H9 (cell line): ENCODE measurements at places on chromosomes 3 and 15. TPM values are rescaled to one million over a fixed set of nuclear protein-coding genes. Genes with fewer than 3 reads are reported as not detected.

GRCh38 chr3:38651153-38651789, 1.8 kb upstream of the SCN5A start:
- DNase-seq: peak; percentile 88

GRCh38 chr3:168990134-168990533, 673.4 kb downstream of the MECOM start:
- DNase-seq: no peak

Gene TGM4
- not detected in 2 replicates for total RNA-seq

GRCh38 chr3:73498764-73499622, 125.7 kb downstream of the PDZRN3 start:
- no peak for DNase-seq

DNA sequence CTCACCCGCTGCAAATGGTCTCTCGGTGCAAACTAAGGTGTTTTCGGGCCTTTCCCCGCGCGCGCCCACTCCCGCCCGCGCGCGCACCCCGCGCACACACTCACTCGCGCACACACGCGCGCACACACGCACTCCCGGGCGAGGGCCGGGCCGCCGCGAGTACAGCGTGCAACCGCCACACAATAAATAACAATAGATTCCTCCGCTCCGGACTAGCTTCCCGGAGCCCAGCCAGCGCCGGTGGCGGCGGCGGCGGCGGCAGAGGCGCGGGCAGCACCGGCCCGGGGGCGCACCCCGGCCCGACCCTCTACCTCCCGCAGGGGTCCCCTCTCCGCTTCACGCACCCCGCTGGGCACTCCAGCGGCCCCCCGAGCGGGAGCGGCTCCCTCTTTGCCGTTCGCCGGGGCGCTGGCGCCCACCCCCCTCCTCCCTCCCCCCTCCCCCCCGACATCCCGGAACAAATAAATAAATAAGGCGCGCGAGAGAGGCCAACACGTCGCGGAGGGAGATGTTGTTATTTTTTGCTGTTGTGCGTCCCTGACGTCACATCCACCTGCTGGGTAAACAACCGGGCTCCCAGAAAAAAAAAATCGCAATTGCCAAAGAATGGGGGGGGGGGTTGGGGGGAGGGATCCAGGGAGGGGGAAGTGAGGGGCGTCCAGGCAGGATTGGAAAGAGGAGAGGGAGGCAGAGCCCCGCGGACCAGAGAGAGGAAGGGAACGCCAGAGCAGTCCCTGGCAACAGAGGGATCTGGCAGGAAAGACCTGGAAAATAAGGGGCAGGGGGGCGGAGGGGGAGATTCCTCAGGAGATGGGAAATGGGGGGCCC, at the start of gene FOXP1:
FOXP1 (minus strand) TSS at position 163 of the 828 bp plus-strand sequence. CDS start 385,347 bp downstream, outside the sequence.
- peak; percentile 76 for DNase-seq

- DNase-seq: no peak
Observed at GRCh38 chr3:177611752-177612334, 414.6 kb upstream of the TBL1XR1 start.

DNA sequence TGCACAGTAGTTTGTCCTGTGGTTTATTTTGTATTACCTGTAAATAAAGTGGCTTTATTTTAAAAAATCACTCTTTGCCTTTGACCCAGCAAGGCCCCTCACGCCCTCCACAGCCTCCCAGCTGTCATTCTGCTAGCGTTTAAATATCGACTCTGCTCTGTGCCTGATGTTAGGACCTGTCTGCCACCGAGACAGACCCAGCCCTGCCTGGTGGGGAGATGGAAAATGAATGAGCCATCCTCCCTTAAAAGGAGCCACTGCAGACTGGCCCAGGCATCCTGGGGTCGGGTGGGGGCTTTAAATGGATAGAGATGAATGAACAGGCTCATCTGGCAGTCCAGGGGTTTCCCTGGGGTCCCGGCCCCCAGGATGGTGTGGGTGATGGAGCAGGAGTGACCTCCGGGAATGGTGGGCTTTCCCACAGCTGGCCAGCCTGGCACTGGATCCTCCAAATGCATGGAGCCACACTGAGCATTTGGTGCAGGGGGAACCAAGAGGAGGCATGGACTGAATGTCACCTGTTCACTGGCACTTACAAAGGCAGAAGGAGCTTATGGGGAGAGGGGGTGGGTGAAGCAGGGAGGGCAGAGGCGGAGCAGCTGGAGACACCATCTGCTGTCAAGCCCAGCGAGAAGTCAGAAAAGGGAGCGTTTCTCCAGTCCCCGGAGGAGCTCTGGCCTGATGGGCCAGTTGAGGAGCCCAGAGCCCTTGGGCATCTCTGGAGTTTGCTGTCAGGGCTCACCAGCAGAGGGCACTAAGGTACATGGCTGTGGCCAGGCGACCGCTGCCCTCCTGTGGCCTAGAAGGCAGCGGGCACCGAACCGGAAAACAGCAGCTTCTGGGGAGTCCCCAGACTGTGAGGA, 11.9 kb downstream of the GRM2 start:
- peak; percentile 92 for DNase-seq

GRCh38 chr3:25831578-25831977, 41.7 kb downstream of the OXSM start:
- no peak for DNase-seq

- DNase-seq: no peak
Observed at GRCh38 chr15:31799715-31800321, 230.5 kb upstream of the CHRNA7 start.

GRCh38 chr15:62881056-62881455, 161.5 kb upstream of the TPM1 start:
- no peak for DNase-seq

DNA sequence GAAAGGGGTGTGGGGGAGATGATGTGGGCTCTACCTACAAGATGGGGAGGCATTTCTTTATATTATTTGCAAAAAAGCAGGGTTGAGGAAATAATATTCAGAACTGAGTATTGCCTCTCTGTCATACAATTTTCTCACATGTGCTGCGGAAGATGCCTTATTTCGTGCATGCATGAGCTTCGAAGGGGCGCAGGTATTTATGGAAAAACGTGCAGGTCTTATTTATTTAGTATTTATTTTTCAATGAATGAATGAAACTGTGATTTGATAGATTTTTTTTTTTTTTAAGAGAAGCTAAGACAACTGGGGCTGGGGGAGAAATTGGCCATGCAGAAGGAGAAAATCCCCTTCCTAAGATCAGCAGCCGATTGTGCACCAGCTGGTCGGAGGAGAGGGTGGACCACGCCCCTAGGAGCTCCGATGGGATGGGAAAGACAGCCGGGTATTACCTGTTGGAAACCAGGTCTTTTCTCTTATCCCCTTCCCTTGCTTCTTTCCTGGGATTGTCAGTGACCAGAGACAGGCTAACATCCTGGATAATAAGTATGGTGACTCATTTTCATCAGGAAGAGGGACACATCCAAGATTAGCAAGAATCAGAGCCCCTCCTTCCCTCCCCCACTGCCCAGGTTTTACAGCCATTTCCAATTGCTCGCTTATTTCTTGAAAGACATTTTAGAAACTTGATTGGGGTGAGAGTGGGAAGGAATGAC, 875 bp downstream of the GAP43 start:
- DNase-seq: peak; percentile 61

DNA sequence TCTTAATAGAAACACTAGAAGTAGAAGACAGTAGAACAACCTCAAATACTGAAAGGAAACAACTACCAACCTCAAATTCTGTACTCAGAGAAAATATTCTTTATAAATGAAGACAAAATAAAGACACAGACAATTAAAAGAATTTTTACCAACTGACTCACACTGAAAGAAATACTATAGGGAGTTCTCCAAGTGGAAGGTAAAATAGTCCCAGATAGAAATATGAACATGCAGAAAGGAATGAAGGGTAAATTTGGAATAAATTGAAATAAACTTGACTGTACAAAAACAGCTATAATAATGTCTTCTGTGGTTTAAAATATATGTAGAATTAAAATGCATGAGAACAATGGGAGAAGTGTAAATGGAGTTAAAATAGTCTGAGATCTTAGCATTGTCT, 36.7 kb upstream of the CCDC174 start:
- no peak for DNase-seq

DNA sequence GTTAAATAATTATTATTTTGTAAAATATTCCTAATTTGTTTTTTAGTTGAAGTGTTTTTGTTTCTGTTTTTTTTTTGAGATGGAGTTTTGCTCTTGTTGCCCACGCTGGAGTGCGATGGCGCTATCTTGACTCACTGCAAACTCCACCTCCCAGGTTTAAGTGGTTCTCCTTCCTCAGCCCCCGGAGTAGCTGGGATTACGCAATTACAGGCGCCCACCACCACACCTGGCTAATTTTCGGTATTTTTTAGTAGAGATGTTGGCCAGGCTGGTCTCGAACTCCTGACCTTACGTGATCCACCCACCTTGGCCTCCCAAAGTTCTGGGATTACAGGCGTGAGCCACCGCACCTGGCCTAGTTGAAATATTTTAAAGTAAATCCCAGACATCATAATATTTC, 48.7 kb upstream of the GATM start:
- DNase-seq: no peak

Gene RFT1
- 24.1 and 26.2 TPM in 2 replicates for total RNA-seq

DNA sequence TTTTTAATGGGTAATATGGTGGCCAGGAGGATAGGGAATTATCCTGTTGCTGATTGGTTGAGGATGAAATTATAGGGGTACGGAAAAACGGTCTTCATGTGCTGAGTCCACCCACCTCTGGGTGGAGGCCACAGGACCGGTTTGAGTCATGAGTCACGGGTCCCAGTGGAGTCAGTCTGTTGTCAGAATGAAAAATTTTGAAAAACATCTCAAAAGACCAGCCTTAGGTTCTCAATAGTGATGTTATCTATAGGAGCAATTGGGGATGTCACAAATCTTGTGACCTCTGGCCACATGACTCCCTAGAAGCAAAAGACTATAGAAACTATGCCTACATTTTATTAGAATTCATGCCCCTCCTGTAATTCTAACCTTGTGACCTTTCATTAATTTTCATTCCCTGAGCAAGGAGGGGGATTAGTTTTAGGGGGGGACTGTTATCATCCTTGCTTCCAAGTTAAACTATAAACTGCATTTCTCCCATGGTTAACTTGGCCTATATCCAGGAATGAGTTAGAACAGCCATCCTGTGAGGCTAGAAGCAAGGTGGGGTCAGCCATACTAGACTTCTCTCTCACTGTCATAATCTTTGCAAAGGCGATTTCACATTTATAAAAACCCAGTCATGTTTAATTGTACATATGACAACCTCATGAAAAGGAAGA, 101.2 kb downstream of the TCF12 start:
- DNase-seq: no peak

Gene PLSCR2
- total RNA-seq: not detected in 2 replicates

DNA sequence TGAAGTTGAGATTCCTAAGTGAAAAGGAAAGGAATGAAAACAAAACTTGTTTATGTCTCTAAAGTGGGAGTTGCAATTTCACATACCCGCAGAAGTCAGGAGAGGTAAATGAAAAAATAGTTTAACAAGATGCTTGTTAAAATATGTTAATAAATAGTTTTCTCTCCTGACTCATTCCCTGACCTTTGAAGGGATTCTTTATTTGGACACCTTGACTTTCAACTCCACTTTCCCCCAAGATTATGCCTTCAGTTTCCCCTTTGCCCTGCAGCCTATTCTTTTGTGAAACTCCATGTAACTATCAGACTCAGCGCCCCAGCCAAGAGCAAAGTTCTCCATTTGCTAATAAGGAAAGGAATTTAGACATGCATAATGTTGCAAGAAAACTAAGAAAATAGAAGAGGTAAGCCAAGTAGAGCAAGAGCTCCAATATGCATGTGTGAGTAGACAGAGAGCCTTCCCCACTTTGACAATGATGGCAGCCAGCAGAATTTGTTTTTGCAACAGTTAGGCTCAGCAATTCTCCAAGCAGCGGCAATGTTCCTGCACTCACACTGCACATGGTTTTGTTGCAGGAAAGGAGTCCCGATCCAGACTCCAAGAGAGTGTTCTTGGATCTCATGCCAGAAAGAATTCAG, 61.2 kb downstream of the CD200 start:
- DNase-seq: no peak

- DNase-seq: no peak
Observed at GRCh38 chr3:60528651-60529050, 722.6 kb downstream of the FHIT start.

Gene CPLX3
- not detected in 2 replicates for total RNA-seq

Gene MNS1
- total RNA-seq: 4.2 and 4.3 TPM in 2 replicates

GRCh38 chr3:58613236-58614132, 36.3 kb upstream of the FAM107A start:
- DNase-seq: no peak

Gene CMTM8
- 4.0 TPM in 2 replicates for total RNA-seq

Gene TTBK2
- 10.6 and 13.0 TPM in 2 replicates for total RNA-seq

Gene FNDC3B
- 42.3 and 43.8 TPM in 2 replicates for total RNA-seq

GRCh38 chr3:123877466-123877865, 6.7 kb downstream of the MYLK start:
- no peak for DNase-seq

DNA sequence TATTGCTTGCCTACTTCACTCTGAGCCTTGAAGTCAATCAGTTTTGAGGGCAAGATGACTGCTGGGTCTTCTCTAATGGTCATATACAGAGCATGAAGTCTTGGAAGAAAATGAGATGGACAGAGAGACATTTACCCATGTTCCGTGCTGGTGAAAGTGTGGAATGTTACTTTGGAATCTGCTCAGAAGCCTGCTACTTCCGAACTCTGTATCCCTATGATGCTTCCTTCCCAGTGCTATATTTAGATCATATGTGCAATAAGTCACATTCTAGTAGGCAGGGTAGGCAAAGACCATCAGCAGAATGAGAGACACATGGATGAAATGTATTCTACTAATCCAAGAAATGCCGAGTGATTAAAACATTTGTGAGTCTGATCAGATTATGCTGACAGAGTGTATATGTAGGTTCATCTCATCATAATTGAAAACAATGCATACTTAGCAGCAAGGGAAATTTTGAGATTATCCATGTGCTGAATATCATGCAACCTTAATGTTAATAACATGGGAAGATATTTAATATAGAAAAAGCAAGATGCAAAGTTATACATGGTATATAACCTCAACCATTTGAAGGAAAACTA, 60.5 kb downstream of the RAB7A start:
- DNase-seq: no peak

- no peak for DNase-seq
Observed at GRCh38 chr3:49305608-49306007, 28.6 kb upstream of the C3orf62 start.

DNA sequence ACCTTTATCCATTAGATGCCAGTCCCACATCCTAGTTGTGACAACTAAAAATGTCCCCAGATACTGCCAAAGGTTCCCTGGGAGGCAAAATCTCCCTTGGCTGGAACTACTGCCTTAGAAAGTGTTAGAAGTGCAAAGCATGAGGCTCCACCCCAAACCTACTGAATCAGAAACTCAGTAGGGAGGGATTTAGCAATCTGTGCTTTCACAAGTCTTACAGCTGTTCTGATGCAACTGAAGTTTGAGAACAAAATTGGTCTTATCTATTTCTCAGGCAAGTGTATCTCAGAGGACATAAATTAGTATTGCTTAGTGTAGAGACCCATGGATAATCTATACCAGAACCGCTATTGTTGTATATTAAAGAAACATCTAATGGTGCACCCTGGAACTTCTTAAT, 70.2 kb downstream of the CLDN1 start:
- no peak for DNase-seq

Gene FMN1
- 1.9 and 2.0 TPM in 2 replicates for total RNA-seq

GRCh38 chr3:11060500-11061251, 68.1 kb downstream of the SLC6A1 start:
- peak; percentile 88 for DNase-seq

- DNase-seq: no peak
Observed at GRCh38 chr3:138253609-138254008, 66.5 kb downstream of the ARMC8 start.

Gene SCN11A
- total RNA-seq: 0.17 and 0.20 TPM in 2 replicates
